ENCODE measurements at places on chromosomes 4 and X. TPM values are rescaled to one million over a fixed set of nuclear protein-coding genes. Genes with fewer than 3 reads are reported as not detected.

The HSFX2 gene
- total RNA-seq: 0.14 TPM

The P2RY8 gene
- total RNA-seq: not detected

The MAB21L2 gene
- total RNA-seq: under 0.01 TPM

The SCML2 gene
- 0.71 TPM for total RNA-seq

The RGN gene
- 3.3 TPM for total RNA-seq

The EVC2 gene
- total RNA-seq: 12.9 TPM

The STS gene
- 2.4 TPM for total RNA-seq

The DUX4 gene
- not detected for total RNA-seq

The ATP2B3 gene
- total RNA-seq: not detected

The USP17L18 gene
- not detected for total RNA-seq
